ENCODE measurements at places on chromosomes 11 and 22.

DNA sequence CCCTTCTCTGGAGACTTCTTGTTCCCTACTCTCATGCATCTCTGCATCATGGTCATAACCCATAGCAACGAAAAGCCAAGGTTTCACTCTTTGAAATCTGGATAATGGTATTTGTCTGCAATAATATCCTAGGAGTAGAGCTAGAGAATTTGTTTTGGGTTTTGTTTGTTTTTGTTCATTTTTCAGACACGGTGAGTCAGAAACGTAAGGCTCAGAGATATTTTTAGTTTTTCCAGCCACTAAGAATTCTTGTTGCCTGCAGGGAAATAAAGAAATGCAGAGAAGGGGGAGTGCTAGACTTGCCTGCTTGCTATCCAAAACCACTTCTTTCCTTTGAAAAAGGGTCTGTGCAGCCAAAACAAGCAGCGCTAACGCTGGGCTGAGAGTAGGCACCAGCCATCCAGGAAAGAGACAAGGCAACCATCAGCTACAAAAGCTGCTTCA, 26.0 kb downstream of the POU2AF3 start:
- no peak for DNase-seq

DNA sequence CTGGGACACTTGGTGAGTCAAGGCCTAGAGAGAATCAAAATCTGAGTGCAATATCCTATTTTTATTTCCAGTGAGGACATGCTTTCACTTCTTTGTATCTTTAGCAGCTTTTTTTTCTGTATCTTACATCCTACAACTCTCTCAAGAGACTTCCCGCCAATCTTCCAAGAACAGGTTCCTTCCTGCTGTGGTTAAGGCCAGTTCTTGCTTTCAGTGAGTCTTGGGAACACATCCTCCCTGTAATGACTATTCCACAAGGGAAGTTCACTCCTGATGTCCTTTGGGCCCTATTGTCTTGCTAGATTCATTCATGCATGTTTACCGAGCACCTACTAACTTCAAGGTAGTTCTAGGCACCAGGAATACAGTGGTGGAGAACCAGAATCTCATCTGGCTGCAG, 3.8 kb upstream of the MMP12 start:
- no peak for DNase-seq

GRCh38 chr11:17600316-17601255, 53.5 kb downstream of the OTOG start:
- no peak for DNase-seq

- DNase-seq: no peak
Measured at GRCh38 chr11:74636630-74637184, 44.3 kb downstream of the POLD3 start.

- no peak for DNase-seq
Measured at GRCh38 chr11:109958131-109958820, 134.9 kb upstream of the ZC3H12C start.

GRCh38 chr22:31893460-31893859, 50.9 kb upstream of the YWHAH start:
- no peak for DNase-seq

DNA sequence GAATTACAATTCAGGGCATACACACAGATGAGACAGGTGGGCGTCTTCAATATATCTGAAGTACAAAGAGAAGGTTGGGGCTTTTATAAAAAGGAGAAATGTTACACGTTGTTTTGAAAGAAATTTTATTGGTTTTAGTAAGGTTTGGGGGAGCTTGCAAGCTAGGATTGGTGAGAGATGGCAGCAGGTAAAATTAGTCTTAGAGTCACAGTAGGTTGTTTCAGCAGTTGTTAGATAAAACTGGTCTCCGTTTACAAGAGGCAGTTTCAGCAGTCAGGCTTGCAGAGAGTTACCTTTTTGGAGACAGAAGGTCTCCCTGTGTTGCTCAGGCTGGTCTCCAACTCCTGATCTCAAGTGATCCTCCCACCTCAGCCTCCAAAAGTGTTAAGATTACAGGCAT, 2.4 kb upstream of the SAAL1 start:
- no peak for DNase-seq

DNA sequence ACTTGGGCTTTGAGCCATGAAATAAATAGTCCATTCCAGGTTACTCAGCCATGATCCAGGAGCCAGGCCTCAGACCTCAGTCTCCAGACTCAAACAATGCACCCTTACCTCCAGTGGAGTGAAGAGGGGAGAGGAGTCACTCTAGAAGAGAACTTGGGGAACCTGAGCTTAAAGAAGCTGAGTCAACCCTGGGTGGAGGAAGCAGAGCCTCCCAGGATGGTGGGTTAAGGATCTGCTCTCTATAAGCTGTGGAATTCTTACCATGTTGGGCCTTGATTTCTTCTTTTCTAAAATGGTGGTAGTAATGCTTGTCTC, 113.2 kb downstream of the NECTIN1 start:
- DNase-seq: no peak
